M059J (cell line): ENCODE measurements at places on chromosomes 3 and 15.

- DNase-seq: peak; percentile 49
Measured at GRCh38 chr3:177523872-177524438, 326.7 kb upstream of the TBL1XR1 start.

- DNase-seq: no peak
Measured at GRCh38 chr3:132723024-132723950, 1.1 kb upstream of the NPHP3 start.

DNA sequence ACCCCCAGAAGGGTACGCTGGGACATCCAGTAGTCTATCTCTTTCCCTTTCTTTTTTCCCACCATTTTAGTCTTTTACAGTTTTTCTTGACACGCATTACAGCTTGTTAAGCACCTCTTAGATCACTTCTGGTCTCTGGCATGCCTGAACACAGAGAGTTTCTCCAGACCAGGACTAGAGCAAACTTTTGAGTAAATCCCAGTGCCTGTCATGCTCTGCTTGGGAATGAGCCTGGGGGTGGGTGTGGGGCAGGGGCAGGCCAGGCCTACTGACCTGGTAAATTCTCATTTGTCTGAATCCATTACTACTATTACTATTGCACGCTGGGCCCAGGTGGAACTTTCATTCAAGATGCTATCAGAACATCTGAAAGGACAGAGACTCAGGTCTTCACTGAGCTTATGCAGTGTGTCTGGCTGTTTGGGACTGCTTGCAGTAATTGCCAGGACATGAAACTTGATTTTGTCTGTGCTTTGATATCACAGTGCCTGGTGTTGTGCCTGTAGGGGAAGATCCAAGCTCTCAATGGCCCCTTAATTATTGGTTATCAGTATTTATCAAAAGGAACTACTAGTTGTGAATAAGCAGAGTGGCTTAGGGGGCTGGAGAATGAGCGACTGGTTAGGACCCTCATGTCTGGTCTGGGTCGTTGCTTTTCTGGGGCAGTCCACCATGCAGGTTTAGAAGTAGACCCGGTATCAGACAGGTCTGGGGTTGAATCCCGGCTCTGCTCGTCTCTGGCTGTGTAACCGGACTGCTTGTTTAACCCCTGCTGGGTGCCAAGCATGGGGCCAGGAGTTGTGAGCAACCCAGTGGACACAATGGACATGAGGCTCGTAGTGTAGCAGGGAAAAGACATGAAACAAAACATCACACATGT, 196.1 kb upstream of the TLE3 start:
- no peak for DNase-seq

GRCh38 chr3:122030381-122031122, 8.5 kb upstream of the ILDR1 start:
- peak; percentile 76 for DNase-seq

GRCh38 chr3:183833516-183833915, 8.1 kb upstream of the MAP6D1 start:
- DNase-seq: no peak

GRCh38 chr3:12817343-12817710, 20.8 kb downstream of the CAND2 start:
- no peak for DNase-seq

- DNase-seq: no peak
Measured at GRCh38 chr3:87828046-87828445, 230.8 kb downstream of the CGGBP1 start.

GRCh38 chr3:85170646-85171045, 211.9 kb downstream of the CADM2 start:
- DNase-seq: no peak

- DNase-seq: no peak
Measured at GRCh38 chr3:12098400-12098799, 60.3 kb downstream of the TIMP4 start.

DNA sequence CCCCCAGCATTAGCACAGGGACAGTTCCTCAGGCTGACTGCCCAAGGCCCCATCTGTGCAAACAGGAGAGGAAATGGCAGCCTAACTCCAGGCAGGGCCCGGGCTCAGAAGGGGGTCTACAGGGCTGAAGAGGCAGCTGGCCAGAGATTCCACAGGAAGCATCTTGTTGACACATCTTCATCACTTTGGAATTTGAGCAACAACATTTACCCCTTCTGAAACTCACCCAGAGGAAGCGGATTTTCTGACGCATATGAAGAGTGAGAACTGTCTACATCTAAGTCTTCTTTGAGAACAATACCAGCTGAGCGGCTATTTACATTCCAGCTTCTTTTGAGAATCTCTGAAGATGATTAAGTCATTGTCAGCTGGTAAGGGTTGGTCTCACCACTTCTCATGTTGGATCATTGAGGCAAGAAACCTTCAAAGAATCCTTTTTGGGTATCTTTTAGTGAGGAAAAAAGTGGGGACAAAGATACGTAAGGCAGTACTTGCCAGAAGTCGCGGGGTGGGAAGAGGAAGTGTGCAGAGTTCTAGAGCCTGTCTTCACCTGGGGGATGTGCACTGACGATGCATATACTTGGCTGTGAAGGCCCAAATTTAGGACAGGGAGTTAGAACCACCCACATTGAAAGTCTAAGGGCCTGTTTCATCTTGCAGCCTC, 25.4 kb upstream of the SRP14 start:
- peak; percentile 91 for DNase-seq

- DNase-seq: peak; percentile 66
Measured at GRCh38 chr15:83312071-83312470, 27.6 kb upstream of the BNC1 start.

GRCh38 chr3:87468235-87468634, 191.9 kb upstream of the POU1F1 start:
- no peak for DNase-seq

DNA sequence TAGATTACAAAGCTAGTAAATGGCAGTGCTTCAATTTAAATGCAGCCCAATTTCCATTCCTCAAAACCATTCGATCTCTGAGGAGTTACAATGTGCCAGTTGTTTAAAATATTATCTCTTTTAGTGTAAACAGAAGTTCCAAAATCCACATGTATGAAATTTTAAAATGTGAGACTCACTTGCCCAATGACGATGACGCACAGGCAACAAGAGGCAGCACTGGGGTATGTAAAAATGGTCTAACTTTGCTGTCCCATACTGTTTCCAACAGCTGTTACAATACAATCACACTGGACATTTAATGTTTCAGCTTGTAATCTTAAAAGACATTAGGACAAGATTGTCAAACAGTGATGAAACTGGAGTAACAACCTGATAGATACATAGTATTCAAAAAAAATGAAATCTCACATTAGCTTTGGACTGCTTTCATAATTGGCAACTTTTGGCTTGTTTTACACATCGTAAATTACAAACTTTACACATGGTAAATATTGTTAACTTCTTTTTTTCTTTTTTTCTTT, 12.2 kb downstream of the SLTM start:
- no peak for DNase-seq

GRCh38 chr3:114551770-114552526, 258.1 kb downstream of the TIGIT start:
- peak; percentile 98 for DNase-seq

DNA sequence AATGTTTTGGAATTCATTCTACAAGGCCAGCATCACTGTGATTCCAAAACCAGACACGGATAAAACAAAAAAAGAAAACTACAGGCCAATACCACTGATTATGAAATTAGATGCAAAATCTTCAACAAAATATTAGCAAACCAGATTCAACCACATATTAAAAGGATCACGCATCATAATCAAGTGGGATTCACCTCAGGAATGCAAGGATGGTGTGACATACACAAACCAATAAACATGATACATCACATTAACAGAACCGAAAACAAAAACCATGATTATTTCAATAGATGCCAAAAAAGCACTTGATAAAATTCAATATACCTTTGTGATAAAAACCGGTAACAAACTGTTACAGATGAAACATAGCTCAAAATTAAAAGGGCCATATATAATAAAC, 48.9 kb downstream of the DLG1 start:
- DNase-seq: no peak
